Left ventricle myocardium inferior (tissue), 1 donor: ENCODE measurements at places on chromosomes 6 and 20. TPM values are rescaled to one million over a fixed set of nuclear protein-coding genes. Genes with fewer than 3 reads are reported as not detected.

GRCh38 chr20:43988451-43988850, 73.8 kb downstream of the TOX2 start:
- no peak for DNase-seq

GRCh38 chr6:47734831-47735481, 36.6 kb downstream of the ADGRF4 start:
- no peak for DNase-seq

DNA sequence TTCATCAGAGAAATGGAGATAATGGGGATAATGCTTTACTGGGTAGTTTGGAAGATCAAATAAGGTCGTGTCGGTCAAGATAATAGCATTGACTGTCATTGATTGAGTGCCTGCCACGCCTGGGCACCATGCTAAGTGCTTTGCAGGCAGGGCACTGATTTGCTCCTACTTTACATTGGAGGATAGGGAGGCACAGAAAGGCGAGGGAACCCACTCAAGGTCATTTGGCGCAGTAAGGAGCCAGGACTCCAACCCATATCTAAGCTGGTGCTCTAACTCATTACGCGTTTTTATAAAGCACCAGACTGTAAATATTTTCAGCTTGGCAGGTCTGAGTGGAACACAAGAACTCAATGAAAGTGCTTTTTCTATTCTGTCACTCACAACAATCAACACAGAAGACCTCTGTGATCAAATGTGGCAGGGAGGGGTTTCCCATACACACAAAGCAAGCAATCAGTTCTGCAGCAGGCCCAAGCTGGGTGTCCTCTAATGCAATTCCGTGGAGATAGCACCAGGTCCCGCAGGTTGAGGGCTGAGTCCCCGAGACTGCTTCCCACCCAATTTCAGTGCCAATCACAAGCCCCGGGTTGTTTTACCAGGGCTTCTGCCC, 373.6 kb downstream of the CDH26 start:
- no peak for DNase-seq

The SNPH gene
- total RNA-seq, result 11.2 TPM

- DNase-seq, result no peak
Measured at GRCh38 chr20:10591946-10592521, 81.8 kb downstream of the JAG1 start.

The SLPI gene
- 1.8 TPM for total RNA-seq

The DEFB124 gene
- total RNA-seq, result not detected

The HTR1B gene
- total RNA-seq, result not detected

The ADAM33 gene
- total RNA-seq, result 10.8 TPM

The KIF6 gene
- total RNA-seq, result 0.69 TPM

The SOX12 gene
- 12.3 TPM for total RNA-seq

GRCh38 chr6:147711476-147711875, 203.0 kb downstream of the SAMD5 start:
- no peak for DNase-seq

DNA sequence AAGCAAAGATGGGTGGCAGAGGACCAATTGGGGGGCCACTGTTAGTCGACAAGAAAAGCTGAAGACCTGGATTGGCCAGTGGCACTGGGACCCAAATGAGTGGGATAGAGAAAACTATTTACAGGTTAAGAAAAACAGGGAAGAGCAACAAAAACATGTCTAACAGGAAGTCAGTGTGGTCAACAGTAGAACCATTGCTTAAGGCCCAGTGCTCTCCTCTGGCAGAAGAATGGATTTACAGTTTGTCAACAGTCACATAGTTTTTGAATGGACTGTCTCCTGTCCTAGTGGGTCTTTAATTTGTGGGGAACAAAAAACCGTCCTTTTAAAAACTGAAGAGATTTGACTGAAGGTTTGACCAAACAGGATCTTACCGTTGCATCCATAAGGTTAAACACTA, 12.1 kb upstream of the WTAP start:
- no peak for DNase-seq

The EFCAB8 gene
- total RNA-seq, result not detected

- no peak for DNase-seq
Measured at GRCh38 chr6:18415671-18416340, 28.7 kb downstream of the RNF144B start.

GRCh38 chr6:72669324-72669723, 47.5 kb downstream of the KCNQ5 start:
- no peak for DNase-seq

DNA sequence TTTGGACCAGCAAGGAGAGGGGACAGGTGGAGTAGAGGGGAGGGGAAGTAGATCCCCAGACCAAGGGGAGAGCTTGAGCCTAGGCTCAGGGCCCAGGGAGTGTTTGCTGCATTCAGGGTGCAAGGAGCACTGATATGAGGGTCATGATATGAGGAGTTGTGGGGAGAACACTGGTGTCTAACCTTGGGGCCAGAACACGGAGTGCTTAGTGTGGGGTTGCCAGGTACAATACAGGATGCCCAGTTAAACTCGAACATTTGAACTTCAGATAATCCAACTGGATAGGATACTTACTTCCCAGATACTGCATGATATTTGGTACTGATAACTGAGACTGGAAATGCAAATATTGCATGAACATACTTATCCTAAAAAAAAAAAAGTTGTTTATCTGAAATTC, 2.4 kb downstream of the SLC22A1 start:
- DNase-seq, result no peak

DNA sequence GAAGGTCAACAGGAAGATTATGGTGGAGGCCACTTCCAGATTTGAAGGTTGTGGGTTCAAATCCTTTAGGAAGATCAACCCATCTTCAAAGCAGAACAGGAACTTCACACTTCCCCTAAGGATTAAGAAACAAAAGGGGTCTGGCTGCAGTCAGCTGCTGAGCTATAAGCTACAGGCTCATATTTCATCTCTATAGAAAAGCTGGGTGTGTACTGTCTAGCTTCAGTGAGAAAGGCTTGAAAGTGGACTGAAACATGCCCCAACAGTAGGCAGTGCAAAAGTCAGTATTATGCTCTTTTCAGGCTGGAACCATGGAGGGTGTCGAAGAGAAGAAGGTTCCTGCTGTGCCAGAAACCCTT, 60.1 kb upstream of the SPDEF start:
- no peak for DNase-seq

DNA sequence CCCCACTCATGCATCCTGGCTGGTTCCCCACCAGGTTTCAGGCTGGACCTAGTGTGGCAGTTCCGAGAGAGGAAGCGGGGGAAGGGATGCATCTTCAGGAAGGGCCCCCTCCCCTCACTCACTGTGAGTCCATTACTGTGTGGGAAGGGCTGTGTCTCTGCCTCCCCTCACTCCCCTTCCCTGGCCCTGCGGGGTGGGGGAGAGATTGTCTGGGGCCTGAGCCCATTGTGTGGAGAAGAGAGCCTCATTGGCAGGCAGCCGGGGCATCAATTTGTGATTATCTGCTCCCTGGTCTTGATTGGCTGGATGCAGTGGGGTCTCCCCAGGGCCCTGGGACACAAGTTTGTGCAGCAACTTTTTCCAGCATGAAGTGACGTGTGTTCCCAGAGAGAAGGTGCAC, 4.1 kb upstream of the MYT1 start:
- no peak for DNase-seq

The APOBEC2 gene
- 219 TPM for total RNA-seq

DNA sequence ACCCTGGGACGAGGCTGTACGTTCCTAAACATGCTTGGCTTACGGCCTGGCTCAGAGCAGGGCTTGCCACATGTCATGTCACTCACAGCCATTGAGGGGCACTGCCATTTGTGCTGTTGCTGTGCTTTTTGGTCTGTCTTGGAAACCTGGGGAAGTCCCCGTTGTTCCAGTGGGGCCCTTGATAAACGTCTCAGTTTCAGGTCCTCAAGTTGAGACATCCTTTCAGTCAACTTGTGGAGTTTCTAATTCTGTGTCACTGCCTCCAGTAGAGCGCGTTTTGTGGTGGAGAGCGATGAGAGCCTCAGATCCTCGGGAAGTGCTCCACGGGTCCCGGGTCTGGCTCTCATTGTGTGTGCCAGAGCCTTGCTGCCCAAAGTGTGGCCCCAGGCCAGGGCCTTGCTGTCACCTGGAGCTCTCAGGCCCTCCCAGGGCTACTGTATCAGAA, 43.0 kb upstream of the CCR6 start:
- DNase-seq, result no peak

The EDN3 gene
- not detected for total RNA-seq

The F13A1 gene
- total RNA-seq, result 93.1 TPM

The POU5F1 gene
- total RNA-seq, result 0.69 TPM

GRCh38 chr6:85191656-85192055, 258.2 kb upstream of the NT5E start:
- no peak for DNase-seq

- DNase-seq, result no peak
Measured at GRCh38 chr6:54516321-54516720, 208.1 kb downstream of the TINAG start.

The SLC17A3 gene
- not detected for total RNA-seq

- DNase-seq, result no peak
Measured at GRCh38 chr6:24761193-24761835, 13.4 kb upstream of the GMNN start.

DNA sequence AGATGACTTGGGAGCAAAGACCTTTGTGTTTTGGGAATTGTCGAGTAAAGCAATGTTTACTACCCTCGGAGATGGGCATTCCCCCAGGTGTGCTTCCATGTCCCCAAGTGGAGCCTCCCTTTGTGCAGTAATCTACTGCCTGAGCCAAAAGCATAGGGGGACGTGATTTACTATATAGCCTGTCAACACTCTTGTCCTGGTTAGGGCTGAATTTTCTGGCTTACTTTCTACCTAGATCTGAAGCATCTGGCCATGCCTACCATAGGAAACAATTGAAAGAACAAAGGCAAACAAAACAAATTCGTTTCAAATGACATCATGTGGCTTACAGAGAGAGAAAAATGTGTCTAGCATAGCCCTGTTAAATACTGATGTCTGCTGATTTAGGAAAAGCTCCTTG, 350.6 kb downstream of the SAMD5 start:
- no peak for DNase-seq

The SLC32A1 gene
- total RNA-seq, result not detected

DNA sequence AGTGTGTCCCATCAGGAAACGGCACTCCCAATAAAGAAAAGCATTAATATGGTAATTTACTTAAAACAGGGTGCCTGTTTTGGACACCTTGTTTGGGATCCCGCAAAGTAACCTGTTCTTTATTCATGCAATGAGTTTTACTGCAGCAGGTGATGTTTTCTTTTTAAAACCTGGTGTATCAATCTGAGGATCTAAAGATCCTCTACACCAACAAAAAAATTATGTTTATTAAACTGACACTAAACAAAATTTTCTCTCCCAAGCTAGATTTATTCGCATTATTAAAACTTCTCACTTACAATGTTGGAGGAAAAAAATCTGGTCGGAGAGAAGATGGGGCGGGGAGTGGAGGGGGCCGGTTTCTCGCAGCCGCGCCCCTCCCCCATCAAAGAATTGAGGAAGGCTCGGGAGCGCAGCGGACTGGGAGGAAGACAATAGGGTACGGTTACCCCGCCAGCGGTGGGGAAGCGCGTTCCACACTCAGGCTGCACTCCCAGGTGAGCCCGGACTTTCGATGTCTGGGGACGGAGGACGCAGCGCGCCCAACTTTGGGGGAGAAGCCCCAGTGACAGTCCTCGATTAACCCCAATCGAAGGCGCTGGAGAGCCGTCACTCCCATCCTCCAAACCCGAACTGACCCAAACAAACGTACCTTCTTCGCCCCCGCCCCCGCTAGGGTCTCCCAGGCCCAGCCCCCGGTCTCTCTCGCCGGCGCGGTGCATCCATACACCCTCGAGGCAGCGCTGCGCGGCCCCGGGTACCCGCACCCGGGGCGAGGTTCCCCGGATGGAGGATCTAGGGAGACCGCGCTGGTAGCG, 1.3 kb downstream of the CD24 start:
- no peak for DNase-seq
